ENCODE measurements at places on chromosomes 12 and 14.

DNA sequence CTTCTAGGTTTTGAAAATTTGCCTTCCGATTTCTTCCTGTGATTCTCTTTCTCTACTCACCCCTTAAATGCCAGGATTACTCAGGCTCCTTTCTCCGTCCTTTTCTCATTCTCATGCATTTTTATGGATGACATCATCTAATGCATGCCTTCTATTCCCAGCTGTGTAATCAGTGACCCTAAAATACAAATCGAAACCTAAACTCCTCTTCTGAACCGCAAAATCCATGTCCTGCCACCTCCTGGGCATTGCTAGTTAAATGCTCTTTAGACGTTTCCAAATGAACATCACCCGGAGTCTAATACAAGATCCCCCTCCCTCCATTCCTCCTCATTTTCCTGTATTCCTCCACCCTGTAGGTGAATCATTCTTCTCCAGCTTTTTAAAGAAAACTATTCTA is 1703.1 kb upstream of the FLRT2 start:
- DNase-seq: peak; percentile 5

DNA sequence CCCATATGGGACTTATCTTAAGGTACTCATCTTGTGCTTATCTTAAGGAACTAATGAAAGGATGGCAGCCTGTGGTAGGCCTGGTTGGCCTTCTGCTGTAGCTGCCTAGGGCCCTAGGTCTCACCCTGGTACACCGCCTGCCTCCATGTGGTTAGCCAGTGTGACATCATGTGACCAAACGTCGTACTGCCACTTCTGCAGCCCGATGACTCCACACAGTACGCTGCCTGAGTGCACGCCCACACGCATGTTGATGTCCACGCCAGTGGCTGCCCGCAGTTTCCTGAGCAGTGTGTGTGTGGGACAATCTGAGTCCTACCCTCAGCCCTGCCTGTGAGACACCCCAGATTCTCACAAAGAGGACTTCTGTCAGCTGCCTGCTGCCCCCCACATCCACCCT is 5.1 kb downstream of the ADCY4 start:
- no peak for DNase-seq

DNA sequence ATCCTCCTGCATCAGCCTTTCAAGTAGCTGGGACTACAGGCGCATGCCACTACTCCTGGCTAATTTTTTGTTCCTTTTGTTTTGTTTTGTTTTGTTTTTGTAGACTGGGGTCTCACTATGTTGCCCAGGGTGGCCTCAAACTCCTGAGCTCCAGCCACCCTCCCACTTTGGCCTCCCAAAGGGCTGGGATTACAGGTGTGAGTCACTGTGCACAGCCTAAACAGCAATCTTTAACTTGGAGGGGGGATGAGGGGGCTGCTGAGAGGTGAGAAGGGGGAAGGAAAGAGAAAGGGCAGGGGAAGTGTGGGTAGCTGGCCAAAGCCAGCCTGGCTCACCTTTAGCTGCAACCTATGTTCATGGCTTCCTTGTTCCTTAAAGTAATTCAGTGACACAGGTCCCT is 77.4 kb downstream of the KDM2B start:
- no peak for DNase-seq

GRCh38 chr14:88823968-88824313 is 510 bp upstream of the TTC8 start:
- DNase-seq: no peak

GRCh38 chr14:65940056-65940735 is 527.7 kb downstream of the FUT8 start:
- DNase-seq: no peak

DNA sequence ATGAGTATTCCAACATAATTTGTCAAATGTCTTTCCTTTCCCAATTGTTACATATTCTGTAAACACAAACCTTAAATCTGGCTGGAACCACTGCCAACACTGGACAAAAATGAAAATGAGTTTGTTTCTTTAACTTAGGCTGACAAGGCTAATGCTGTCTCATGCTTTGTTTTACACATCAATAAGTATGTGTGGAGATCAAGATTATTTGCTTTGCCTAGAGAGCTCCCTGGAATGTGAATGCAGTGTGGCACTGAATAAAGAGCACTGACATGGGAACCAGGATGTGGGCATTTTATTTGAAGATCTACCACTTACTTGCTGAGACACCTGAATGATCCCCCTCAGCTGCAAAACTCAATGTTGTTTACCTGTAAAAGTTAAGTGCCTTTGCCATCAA is 61.7 kb downstream of the RALGAPA1 start:
- peak; percentile 54 for DNase-seq

DNA sequence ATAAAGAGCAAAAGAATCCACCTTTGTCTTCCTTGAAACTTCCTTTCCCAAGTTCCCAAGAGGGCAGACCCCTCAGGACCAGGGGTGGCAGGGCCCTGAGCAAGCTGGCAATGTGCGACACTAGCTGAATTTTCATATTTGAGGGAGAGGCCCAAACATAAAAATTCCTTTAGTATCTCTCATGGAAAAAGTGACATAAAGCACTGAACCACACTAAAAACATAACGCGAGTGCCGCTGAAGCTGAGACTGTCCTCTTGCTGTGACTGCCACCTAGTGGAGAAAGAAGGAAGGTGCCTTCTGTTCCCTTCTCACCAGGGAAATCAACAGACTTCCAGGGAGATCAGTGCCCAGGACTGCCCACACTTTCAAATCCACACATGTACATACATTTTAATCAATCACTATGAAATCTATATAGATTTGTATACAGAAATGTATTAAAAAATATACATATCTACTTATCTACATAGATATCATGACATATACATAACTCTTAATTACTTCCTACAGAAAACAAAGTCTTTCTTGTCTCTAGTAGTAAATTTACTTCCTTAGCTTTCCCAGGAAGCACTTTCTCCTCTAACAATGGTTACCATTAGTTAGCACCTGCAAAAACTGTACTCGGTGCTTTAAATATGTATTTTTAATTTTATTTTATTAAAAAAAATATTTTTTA is 53.8 kb downstream of the SSH1 start:
- DNase-seq: peak; percentile 91

GRCh38 chr12:50082644-50083043 is 2.5 kb upstream of the SMARCD1 start:
- DNase-seq: no peak

DNA sequence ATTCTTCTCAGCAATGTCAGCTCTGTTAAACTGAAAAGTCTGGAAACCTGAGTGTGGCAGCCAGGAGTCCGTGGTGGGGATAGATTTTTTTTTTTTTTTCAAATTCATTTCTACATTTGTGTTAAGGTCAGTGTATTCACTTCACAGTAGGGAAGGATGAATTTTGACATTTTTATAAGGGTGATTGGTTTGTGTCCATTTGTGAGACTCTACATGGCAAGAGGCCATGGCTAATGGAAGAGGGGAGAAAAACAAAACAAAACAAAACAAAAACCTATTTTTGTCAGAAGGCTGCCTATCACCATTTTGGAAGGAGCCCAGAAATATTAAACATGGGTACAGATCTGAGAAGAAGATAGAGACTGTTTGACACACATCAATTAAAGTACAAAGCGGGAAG is 176.1 kb downstream of the RMST start:
- DNase-seq: no peak

- DNase-seq: no peak
Observed at GRCh38 chr12:96368687-96369086, 31.6 kb downstream of the CDK17 start.

- DNase-seq: no peak
Observed at GRCh38 chr12:91104812-91105466, 6.4 kb downstream of the LUM start.

DNA sequence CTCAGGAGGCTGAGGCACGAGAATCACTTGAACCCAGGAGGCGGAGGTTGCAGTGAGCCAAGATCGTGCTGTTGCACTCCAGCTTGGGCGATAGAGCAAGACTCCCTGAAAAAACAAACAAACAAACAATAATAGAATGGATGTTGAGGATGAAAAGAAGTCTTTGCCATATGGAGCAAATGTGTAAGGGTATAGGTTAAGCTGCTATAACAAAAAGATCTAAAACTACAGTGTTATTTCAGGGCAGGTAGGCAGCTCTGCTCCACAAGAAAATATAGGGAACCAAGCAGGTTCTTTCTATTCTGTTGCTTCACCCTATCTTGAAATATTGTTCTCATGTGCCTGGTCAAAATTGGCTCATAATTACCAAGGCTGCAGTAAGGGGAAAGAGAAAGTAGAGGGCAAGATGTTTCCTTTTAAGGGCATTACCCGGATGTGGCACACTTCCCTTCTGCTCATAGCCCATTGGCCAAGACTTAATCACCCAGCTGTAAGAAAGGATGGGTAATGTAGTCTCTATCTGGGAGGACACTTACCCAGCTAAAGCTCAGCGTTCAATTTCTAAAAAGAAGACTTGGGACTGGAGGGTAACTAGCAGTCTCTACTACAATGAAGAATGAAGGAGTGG is 23.5 kb downstream of the SDSL start:
- DNase-seq: no peak

GRCh38 chr12:3042826-3043225 is 34.4 kb upstream of the TSPAN9 start:
- DNase-seq: no peak

DNA sequence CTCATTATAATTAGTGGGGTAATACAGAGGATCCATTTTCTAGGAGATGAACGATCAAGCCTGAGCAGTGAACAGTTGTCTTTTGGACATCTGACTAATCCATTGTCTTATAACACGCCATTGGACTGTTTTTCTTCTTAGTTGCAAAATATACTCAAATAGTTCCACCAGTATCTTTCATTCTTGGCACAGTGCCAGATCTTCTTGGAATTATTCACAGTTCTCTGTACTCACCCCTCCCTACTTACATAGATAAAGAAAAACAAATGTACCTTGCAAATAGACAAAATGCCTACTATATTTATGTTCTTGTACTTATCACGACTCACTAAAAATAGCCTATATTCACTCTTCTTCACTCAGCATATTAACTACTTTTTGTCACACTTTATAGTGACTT is 3.8 kb downstream of the CBLN3 start:
- DNase-seq: peak; percentile 70

DNA sequence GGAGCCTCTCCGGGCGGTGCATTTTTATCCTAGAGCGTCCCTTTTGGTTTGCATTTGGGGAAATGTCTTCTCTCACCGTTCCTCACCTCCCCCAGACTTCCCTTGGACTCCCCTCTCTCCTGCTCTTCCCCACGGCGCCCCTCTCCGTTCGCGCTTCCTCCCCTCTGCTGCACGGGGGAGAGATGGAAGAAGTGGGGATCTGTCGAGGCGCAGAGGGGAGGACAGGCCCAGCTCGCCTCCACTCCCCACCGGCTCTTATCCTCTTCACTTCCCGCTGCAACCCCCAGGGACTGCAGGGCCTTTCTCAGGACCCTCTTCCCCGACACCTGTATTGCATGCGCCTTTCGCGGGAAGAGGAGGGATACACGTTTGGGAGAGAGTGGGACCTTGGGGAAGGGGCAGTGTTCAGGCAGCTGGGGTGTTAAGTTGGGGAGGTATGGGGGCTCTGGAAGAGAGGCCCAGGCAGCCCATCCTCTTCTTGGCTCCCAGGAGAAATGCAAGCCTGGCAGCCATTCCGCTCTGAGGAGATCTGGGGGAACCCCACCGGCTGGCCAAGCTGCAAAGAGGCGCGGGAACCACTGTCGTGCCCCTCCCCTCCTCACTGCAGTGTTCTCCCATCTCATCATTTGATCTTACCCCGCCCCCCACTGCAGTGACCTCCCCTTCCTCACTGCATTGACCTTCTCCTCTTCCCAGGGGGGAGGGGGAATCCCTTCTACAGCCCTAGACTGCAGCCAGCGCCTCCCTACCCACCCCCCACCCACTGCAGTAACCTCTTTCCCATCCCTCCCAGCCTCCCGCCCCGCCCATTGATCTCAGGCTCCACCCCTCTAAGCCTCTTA is 788 bp downstream of the ENO2 start:
- DNase-seq: no peak

- no peak for DNase-seq
Observed at GRCh38 chr14:102138961-102139285, 774 bp upstream of the WDR20 start.

GRCh38 chr14:60183138-60183537 is 17.9 kb upstream of the DHRS7 start:
- DNase-seq: no peak

- DNase-seq: no peak
Observed at GRCh38 chr12:10279937-10280336, 27.7 kb upstream of the KLRD1 start.

GRCh38 chr14:84976805-84977204 is 553.1 kb upstream of the FLRT2 start:
- DNase-seq: no peak

GRCh38 chr12:58206876-58207275 is 265.5 kb downstream of the ATP23 start:
- DNase-seq: no peak

DNA sequence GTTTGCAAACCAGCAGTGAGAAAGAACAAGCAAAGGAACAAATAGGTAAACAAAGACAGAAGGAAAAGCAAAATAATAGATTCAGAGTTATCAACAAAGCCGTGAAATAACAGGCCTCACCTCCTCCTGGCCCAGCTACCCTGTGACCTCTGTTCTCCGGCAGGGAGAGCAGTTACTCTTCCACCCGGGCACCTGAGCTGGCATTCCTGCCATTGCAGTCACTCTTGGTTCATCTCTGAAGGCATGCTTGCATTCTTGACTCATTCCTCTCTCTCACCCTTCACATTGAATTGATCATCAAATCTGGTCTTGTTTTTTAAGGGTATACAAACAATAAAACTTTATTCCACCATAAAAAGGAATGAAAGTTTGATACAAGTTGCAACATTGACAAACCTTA is 95.1 kb downstream of the TTC8 start:
- DNase-seq: no peak

DNA sequence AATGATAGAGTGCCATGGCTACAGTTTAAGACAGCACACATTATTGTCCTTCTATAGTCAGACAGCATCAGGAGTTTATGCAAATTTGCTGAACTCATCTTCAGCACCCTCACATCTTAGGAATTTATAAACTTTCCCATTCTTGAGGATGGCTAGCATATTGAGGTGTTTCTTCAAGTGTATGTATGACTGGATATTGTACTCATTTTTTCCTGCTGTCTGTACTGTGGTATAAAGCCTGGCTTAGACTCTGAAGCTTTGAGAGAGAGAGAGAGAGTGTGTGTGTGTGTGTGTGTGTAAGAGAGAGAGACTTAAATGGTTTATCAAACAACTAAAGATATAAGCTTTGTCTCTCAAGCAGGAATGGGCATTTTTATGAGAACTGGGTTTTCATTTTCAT is 161.6 kb downstream of the PIK3C2G start:
- no peak for DNase-seq

DNA sequence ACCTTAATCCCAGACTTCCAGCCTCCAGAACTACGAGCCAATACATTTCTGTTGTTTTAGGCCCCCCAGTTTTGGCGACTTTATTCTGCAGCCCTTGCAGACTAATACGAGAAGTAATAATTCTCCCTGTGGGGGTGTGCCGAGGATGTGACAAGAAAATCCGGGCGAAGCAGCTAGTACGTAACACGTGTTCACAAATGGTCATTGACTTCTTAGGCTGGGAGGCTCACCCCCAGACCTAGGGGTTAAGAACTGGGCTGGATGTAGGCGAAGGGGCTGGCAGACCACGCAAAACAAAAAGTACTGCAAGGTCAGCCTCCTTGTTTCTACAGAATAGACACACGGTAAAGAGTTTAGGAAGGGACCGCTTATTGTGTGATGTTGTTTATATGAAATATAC is 69.8 kb upstream of the ESRRB start:
- no peak for DNase-seq
